ENCODE measurements at places on chromosomes 11 and 22. TPM values are rescaled to one million over a fixed set of nuclear protein-coding genes. Genes with fewer than 3 reads are reported as not detected.

DNA sequence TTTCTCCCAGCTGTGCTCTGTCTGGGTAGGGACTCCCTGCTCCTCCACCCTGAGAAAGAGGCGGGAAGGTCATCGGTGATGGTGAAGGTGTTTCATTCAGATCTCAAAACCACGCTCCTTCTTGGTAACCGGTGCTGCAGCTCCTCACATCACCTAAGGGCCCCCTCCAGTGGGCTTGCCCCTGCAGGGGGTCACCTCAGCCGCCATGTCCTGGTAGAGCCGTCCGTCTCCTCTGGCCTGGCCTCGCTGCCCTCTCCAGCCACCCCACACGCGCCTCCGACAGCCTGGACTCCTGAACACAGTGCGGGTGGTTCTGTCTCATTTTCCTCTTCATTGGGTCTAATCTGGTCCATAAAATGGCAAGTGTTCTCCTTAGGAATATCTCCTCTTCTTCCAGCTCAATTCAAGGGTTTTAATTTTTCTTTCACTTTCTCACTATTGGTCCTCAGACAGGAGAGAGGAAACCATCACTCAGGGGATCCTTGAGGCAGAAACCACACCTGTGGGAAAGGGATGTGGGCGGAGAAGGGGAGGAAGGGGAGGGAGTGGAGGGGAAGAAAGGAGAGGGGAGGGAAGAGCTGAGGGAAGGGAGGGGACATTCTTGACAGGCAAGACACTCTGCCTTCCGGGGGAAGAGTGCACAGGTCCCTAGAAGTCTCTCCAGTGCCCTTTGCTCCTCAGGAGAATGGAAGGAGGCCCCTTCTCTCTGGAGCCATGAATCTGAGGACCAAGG lies 1338.4 kb downstream of the TBC1D22A start:
- DNase-seq = no peak

The STT3A gene
- total RNA-seq = 140 TPM

GRCh38 chr11:40294741-40295140 lies 1164.7 kb downstream of the LRRC4C start:
- DNase-seq = no peak

DNA sequence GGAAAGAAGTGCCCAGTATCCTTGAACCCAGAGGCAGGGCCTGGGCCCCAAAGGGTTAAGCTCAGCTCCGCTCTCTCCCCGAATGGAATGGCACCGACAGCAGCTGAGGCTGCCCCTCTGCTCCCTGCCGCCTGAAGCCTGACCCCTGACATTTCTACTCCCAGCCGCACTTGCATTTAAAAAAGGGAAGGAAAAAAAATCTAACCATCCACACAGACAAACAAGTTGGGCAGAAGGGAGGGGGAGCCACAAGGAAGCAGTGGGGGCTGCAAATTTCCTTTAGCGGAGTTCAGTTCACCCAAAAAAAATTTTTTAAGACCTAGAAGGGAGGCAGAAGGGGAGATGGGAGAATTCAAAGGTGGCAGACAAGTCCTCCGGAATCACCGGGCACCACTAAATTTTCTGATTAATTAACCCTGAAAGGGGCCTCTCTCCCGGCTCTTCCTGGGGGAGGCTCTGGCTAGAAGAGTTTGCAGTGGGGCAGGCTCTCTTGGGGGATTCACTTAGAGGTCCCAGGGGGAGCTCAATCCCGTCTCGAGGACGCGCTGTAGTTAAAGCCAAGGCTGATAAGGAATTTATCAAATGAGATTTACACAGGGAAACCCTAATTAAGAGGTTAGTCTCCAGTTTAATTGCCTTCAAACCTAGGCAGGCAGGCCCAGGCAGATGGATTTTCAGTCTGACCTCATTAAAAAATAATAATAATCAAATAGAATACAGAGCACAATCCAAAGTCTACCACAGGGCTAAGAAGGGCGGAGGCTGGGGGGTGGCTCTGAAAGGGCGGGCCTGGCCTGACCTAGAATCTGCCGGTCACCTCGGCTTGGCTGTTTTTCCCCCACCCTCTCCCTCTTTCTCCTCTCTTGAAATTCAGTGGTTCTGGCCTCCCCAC lies 25.6 kb downstream of the MN1 start:
- no peak for DNase-seq

The KCNQ1OT1 gene
- 0.20 TPM for total RNA-seq

DNA sequence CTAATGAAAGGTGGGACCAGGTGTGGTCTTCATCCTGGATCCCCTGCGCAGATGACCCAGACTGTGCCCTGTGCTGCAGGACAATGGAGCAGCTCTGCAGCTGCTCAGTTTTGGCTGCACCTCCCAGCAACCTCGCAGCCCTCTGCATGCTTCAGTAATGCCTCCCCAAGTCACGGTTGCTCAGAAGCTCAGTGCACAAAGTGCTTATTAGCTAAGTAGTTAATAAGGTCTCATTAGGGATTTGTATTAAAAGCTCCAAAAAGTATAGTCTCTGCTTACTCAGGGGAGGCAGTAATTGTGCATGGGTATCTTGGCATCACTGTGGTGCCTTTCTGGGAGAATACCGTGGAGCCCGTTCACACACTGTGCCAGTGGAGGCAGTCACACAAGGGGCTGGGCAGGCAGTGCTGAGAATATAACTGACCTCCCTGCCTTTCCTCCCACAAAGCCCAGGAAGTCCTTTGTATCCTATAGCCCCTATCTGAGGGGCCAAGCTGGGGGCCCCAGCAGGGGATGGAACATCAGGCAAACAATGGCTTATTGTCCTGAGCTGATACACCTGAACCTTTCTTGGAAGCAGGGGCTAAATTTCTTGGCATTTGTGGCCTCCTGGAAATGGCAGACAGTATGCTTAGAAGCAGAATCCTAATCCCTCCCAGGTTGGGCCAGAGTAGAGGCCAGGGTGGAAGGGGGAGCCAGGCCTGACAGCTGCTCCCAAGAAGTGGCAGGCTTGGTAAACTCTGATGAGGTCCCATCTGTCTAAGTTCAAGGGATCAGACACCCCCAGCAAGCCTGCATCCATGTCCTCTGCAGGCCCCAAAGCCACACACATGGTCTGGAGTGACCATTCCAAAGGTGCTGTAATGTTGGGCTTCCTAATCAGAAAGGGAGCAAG lies 125.5 kb upstream of the PARVA start:
- DNase-seq = peak; percentile 12

DNA sequence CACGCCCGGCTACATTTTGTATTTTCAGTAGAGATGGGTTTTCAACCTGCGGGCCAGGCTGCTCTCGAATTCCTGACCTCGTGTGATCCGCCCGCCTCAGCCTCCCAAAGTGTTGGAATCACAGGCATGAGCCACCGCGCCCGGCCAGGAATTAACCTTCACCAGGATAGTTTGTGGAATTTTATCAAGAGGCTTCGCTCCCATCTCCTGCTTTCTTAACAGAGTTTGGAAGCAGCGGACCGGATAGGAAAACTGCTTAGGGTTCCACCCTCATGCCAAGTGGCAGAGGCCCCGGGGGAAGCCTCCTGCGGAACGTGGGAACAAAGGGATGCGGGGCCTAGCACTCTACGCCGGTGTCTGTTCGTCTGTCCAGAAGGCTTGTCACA lies 229.9 kb downstream of the ST3GAL4 start:
- DNase-seq = no peak

- DNase-seq = no peak
Observed at GRCh38 chr11:62922653-62923431, 1.7 kb upstream of the CHRM1 start.

GRCh38 chr11:58577555-58578135 lies 1.2 kb upstream of the ZFP91 start:
- DNase-seq = peak; percentile 82

GRCh38 chr11:6596239-6596877 lies 7.1 kb downstream of the RRP8 start:
- DNase-seq = no peak

DNA sequence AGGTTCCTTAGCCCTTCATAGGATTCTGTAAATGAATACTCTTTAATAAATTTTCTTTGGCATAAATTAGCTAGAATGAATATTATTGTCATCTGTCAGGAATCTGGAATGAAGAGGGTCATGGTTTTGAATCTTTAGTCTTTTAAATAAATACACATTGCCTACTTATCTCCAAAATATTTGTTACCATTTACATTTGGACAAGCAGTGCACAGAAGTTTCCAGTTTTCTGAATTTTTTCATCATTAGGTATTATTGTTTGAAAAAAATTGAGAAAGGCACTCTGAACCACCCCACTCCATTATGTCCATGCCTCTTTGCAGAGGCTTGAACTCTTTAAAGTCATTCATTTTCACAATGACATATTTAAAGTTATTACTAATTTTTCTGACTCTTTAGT lies 549.0 kb upstream of the LUZP2 start:
- no peak for DNase-seq

DNA sequence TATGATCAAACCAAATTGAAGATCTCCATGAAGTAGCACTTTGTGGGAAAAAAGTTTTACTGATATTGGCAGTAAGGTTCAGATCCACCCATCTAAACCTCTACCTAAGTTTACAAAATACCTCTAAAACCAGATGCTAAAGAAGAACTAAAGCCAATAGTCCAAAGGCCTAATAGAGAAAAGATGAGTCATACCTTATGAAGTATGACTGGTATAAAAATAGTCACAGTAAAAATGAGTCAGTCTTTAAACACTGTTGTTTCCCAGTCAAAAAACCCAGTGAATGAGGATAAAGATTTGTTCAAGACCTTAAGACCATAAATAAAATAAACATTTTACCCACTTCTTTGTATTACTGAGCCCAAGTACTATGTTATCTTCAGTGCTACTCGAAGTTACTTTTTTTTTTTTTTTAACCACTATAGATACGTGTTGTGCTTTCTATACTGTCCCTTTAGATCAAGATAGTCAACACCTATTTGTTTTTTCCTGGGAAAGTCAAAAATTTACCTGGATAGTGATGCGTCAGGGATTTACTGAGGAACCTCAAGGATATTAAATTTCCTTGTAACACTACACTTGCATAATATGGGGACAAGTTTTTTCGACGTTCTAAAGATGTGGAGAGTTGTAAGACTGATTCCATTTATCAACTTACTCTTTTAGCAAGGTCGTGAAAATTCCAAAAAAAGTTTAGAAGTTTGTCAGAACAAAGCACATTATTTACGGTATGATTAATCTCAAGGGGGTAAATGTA lies 87.3 kb downstream of the CCDC73 start:
- no peak for DNase-seq

The SLC6A5 gene
- total RNA-seq = not detected

The CFL1 gene
- total RNA-seq = 1,226 TPM

The NAT10 gene
- 143 TPM for total RNA-seq

The CCDC116 gene
- 0.51 TPM for total RNA-seq

GRCh38 chr11:58576887-58577471 lies 1.3 kb upstream of the LPXN start:
- no peak for DNase-seq

The RGL4 gene
- 3.2 TPM for total RNA-seq

The RAC2 gene
- 452 TPM for total RNA-seq

- DNase-seq = peak; percentile 12
Observed at GRCh38 chr11:7527029-7527428, 13.2 kb downstream of the PPFIBP2 start.

- DNase-seq = no peak
Observed at GRCh38 chr11:78958444-78958843, 383.8 kb upstream of the NARS2 start.

The ART1 gene
- not detected for total RNA-seq

- no peak for DNase-seq
Observed at GRCh38 chr22:38987171-38987895, 5.2 kb downstream of the APOBEC3B start.

- DNase-seq = no peak
Observed at GRCh38 chr11:65065851-65066250, 7.5 kb upstream of the NAALADL1 start.
